ENCODE measurements at places on chromosomes 16 and 17. TPM values are rescaled to one million over a fixed set of nuclear protein-coding genes. Genes with fewer than 3 reads are reported as not detected.

Gene NPIPA8
- 0.87 TPM for total RNA-seq

DNA sequence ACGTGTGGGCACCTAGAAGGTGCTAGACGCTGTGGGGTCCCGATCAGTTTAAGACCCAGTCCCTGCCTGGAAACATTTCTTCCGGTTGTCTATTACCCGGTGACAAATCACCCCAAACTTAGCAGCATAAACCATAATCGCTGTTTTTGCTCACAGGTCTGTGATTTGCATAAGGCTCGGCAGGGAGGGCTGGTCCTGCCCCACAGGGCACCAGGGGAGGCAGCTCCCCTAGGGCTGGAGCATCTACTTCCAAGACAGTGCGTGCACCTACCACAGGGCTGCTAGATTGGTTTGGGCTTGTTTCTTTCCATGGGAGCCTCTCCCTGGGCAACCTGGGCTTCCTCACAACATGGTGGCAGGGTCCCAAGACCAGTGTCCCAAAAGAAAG is 214.5 kb upstream of the CIBAR2 start:
- peaks cover 22% of the 10 kb centered on the region for H3K4me1 ChIP-seq
- no peak overlapping the region for H3K27ac ChIP-seq
- H3K36me3 ChIP-seq, result no peaks in the 10 kb centered on the region
- no peak overlapping the region for H3K4me3 ChIP-seq
- no peak for DNase-seq
- H3K27me3 ChIP-seq, result no peaks in the 10 kb centered on the region

DNA sequence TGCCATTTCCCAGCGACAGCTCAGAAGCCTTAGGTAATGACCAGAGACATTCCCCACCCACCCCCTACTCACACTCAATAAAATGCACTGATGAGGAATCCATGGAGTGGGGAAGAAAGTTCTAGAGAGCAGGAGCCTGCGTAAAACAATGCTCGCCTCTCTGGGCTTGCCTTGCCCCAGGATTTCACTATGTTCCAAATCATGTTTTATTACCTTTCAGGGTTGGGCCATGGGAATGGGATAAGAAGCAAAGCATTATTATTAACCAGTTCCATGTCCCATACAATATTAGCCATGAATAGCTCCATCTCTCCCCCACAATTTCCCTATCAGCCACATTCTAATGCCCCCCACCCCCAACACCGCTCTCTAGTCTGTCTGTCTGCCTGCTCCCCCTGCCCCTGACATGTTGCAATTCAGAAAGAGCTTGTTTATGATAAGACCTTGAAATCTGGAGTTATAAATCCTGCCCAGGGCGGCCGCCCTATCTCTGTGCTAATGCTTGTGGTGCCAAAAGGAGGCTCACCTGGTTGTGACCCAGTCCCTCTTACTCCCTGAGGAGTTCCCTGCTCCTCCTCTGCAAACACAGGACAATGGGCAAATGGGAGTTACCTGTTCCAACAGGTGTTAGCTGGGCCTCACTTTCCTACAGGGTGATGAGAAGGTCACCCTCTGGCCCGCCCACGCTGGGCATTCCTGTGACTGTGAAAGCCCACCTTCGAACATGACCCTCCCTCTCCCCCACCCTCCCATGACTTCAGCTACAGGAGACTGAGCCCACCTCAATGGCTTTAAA is 28.0 kb upstream of the DDX52 start:
- no peak for DNase-seq
- H3K36me3 ChIP-seq, result no peaks in the 10 kb centered on the region
- no peaks in the 10 kb centered on the region for H3K27me3 ChIP-seq
- no peak overlapping the region for H3K27ac ChIP-seq

DNA sequence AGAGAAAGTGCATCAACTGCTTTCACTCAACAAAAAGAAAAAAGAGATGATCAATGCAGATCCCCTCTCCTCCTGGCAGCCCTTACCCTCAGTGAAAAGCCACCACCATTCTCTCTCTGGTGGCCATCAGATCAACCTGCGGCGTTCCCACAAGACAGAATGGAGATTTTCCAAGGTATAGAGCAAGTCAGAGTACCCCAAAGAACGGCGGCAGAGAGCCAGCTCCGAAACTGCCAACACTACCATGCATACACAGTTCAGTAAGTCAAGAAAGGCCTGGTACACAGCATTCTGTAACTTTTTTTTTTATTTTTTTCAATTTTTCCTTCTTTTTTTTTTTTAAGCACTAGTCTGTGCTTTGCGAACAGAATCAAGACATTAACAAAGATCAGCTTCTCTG is 30.6 kb downstream of the STH start:
- no peak overlapping the region for H3K27ac ChIP-seq
- no peaks in the 10 kb centered on the region for H3K27me3 ChIP-seq
- H3K4me1 ChIP-seq, result peaks cover 22% of the 10 kb centered on the region
- H3K36me3 ChIP-seq, result no peaks in the 10 kb centered on the region
- no peak overlapping the region for H3K4me3 ChIP-seq

DNA sequence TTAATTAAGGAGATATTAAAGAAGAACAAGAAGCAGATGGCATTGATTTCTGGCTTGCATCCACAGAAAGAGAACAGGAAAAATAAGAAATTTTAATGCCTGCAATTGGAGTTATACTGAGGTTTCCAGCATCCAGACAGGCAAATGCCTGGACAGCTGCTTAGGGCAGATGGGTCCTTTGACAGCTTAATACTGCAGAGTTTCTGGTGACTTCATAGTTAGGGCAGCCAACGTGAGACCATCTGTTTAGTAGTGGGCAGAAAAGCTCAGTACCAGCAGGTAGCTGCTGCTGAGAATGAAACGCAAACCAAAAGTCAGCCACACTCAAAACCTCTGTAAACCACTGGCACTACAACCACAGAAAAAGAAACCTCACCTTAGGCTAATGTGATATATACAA is 109.8 kb downstream of the CDK5R1 start:
- H3K27ac ChIP-seq, result no peak overlapping the region
- no peak overlapping the region for H3K4me3 ChIP-seq
- H3K27me3 ChIP-seq, result no peaks in the 10 kb centered on the region
- H3K36me3 ChIP-seq, result peaks cover 3% of the 10 kb centered on the region
- peak; percentile 4 for DNase-seq

Measured in left lung (tissue), 14 donors.